ENCODE measurements at places on chromosomes 1 and 21.

- no peak for DNase-seq
Measured at GRCh38 chr1:11997081-11997850, 17.0 kb downstream of the MFN2 start.

DNA sequence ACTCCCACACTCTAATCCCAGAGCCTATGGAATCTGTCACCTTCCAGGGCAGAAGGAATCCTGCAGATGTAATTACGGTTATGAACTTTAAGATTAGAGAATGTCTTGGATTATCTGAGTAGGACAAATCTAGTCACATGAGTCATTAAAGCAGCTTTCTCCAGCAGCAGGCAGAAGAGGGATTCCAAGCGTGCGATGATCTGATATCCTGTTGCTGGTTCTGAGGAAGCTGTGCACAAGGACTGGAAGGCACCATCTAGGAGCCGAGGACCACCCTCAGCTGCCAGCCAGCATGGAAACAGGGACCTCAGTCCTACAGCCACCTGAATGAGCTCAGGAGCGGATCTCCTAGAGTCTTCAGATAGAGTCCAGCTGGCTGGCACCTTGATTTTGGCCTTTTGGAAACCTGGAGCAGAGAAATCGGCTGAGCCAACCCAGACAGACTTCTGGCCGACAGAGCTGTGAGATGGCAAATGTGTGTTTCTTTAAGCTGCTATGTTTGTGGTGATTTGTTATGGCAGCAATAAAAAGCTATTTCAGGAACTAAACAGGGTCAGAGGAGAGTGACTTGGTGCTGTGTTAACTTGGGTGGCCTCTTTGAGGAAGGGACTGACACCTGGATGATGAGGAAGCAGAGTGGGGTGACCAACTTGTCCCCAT lies 34.5 kb downstream of the LRRN2 start:
- no peak for DNase-seq

DNA sequence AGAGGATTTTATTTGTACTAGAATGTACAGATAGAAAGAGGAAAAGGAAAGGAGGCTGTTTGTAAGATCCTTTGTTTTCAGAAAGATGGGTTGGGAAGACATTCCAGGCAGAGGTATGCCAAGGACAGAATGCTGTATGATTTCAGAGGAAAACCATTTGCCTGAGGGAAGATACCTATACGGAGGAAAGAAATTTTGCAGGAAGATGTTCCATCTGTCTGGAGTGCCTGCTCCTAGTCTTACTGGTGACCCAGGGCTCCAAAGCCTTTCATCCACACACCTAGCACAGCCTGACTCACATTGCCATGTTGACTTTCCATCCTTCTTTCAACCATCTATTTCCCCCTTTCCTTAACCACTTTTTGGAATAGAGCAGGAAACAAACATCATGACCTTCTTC lies 18.2 kb downstream of the SAMD13 start:
- no peak for DNase-seq

DNA sequence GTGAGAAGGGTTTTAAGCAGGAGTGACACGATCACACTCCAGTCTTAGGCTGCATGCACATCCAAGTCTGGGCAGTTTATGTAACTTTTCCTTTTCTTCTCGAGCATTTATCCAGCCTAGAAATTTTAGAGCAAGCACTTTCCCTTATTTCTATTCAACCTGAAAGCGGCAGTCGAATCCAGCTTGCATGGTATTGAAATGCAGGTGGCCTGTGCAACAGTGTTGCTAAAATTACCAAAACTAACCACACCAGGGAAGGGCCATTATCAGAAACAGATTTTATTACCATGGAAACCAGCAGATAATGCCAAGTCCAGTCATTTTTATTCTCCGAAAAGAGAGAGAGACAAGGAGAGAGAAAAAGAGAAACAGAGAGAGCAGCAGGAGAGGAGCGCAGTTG lies 179.9 kb upstream of the ZC3H12A start:
- no peak for DNase-seq

GRCh38 chr1:54645806-54646676 lies 4.5 kb downstream of the MROH7 start:
- DNase-seq, result no peak

- DNase-seq, result no peak
Measured at GRCh38 chr1:154483941-154484803, 17.8 kb upstream of the TDRD10 start.

DNA sequence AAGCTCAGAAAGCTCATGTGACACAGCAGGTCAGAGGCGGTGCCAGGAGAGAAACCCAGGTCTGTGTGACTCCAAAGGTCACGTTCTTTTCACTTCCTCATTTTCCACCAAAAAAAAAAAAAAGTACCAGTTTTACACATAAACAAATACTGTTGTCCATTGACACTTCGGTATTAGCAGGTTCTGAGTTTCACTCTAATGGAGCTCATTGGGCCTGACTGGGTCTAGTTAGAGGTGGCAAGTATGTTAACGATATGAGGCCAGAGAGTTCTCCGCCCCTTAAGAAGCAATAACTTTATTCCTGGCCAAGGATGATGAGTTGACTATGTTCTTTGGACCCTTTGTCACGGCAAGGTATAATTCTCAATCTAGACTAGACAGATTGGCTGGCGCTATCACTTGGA lies 30.0 kb upstream of the SDE2 start:
- no peak for DNase-seq

DNA sequence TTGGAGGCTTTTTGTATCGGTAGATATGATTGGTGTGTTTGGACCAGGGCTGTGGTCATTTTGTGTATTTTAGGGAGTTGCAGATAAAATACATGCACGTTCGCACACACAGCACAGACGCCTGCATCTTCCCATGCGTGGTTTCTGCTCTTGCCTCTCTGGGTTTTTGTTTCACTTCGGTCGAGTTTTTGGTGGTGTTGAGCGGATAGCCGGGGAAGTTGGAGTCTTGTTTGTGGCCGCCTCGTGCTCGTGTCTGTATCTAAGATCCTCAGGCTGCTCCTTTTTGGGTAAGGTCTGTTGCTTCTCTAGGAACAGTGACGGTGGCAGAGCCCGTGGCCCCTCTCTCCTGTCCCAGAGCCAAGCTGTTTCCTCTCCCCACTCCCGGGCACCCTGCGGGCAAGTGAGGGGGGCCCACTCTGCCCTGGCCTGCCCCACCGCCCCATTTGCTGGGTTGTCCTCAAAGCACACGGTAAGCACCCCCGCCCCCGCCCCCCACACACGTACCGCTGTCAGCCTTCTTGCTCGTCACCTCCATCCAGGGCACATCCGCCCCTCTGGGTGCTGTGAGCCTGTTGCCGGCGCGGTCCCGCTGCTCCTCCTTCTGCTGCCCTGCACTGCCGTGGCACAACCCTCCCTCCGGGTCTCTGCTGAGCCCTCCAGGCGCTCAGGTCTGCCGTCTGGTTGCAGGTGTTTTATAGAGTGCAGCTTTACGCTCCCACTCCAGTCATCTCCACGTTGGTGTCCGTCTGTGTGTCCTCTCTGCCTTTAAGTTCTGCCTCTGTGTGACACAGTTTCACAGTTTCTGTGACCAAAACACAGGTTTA lies 51.9 kb downstream of the AGPAT3 start:
- peak; percentile 37 for DNase-seq

- DNase-seq, result no peak
Measured at GRCh38 chr1:110556471-110556807, 37.5 kb upstream of the KCNA10 start.

DNA sequence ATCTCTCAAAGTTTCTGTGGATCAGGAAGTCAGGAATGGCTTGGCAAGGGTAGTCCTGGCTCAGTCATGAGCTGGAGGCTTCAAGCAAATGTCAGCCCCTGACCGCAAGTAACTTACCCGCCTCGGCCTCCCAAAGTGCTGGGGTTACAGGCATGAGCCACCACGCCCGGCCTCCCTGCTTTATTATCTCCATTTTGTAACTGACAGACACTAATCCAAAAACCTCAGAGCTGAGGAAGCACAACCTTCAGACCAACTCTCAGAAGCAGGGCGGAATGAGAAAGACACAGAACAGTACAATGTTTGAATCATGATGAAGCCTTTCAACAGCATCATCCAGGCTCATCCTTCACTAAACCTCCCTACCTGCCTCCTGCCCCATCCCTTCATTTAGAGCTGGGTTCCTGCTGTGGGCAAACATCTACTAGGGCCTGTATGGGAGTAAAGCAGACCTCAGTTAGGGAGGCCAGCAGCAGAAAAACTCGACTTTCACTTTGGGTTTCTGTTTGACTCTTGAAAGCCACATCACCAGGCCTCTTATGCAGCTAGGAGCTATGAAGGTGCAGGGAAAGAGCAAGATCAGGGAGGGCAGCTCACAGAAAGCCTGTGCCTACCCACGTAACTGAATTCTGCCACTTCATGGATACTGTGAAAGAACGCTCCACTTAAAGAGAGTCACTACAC lies 84.4 kb upstream of the RAB4A start:
- no peak for DNase-seq

- DNase-seq, result no peak
Measured at GRCh38 chr21:32516756-32517649, 68.3 kb downstream of the TCP10L start.
